ENCODE measurements at places on chromosomes 3 and 15.

- DNase-seq, result no peak
Measured at GRCh38 chr3:13214847-13215472, 141.7 kb upstream of the IQSEC1 start.

- no peak for DNase-seq
Measured at GRCh38 chr3:8975081-8976020, 12.1 kb upstream of the RAD18 start.

- no peak for DNase-seq
Measured at GRCh38 chr15:100338971-100339444, 2.8 kb downstream of the ADAMTS17 start.

- no peak for DNase-seq
Measured at GRCh38 chr3:26703519-26703918, 80.9 kb downstream of the LRRC3B start.

GRCh38 chr15:99029341-99030144 is 22.0 kb upstream of the PGPEP1L start:
- DNase-seq, result no peak

GRCh38 chr15:72797834-72798233 is 14.3 kb upstream of the ADPGK start:
- DNase-seq, result no peak

DNA sequence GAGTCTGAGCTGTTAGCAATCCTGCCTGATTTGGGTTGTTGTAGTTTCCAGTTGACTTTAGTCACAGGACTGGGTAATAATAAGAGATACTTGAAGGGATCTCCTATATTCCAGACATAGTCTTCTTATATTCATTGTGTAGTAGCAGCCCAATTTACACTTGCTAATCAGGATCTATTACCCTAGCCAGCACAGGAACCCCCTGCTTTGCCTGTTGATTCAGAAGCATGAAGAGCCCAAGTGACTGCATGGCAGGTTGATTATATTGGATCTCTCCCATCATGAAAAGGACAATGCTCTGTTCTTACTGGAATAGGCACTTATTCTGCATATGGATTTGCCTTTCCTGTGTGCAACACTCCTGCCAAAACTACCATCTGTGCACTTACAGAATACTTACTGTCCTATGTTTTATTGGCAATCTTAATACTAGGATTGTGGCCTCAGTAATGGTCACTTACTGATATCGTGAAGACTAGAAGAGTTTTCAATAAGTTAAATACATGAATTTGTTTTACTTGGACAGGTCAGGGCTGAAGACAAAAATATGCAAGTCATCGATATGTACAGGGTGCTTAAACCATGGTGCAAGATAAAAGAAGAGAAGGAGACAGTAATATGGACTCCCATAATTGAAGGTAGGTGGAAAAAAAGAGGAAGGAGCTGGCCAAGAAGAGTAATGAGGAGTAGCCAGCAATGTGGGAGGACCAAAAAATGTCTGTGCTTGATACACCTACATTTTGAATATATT is 304.1 kb downstream of the MCTP2 start:
- DNase-seq, result no peak

GRCh38 chr3:88408935-88409334 is 259.2 kb downstream of the C3orf38 start:
- no peak for DNase-seq

- DNase-seq, result no peak
Measured at GRCh38 chr3:113927556-113927955, 20.3 kb upstream of the ZDHHC23 start.

GRCh38 chr15:52361975-52362494 is 66.4 kb upstream of the MYO5C start:
- no peak for DNase-seq

GRCh38 chr15:85988741-85989140 is 90.9 kb upstream of the AGBL1 start:
- no peak for DNase-seq

GRCh38 chr15:94324117-94324826 is 92.9 kb downstream of the MCTP2 start:
- DNase-seq, result no peak

- DNase-seq, result no peak
Measured at GRCh38 chr3:67176396-67176795, 178.3 kb downstream of the KBTBD8 start.

DNA sequence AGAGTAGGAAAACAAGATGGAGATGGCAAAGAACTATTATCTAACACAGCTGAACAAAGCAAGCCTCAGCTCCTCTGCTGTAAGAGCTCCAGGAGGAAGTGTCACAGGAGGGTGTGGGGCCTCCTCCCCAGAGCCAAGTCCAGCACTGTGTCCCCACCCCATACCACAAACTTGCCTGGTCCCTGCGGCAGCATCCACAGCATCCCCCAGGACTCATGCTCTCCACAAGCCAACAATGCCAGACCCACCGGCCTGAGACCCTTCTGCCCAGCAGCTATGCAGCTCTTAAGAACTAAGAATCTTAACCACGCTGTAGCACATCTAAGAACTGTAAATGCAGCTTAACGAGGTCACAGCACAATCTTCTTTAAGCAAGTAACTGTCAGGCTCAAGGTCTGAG is 9.1 kb downstream of the RBM15B start:
- no peak for DNase-seq

- DNase-seq, result no peak
Measured at GRCh38 chr15:47265686-47266085, 451.6 kb upstream of the SEMA6D start.

GRCh38 chr3:192611411-192611810 is 115.9 kb downstream of the FGF12 start:
- DNase-seq, result no peak

- no peak for DNase-seq
Measured at GRCh38 chr15:31427411-31427810, 100.8 kb downstream of the KLF13 start.

DNA sequence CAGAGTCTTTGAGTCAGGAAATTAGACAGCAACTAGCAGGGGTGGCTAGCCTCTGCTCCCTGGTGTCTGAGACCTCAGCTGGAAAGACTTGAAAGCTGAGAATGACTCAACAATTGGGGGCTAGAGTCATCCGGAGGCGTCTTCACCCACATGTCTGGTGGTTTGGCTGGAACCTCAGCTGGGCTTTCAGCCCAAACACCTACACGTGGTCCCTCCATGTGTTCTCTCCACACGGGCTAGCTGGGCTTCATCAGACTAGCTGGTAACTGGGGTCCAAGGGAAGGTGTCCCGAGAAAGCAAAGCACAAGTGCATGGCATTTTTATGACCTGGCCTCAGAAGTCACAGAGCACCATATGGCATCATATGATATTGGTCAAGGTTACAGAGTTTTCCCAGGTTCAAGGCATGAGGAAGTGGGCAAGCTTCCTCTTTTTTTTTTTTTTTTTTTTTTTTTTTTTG is 19.9 kb upstream of the ABHD2 start:
- no peak for DNase-seq

- DNase-seq, result no peak
Measured at GRCh38 chr3:50405249-50405648, 45.9 kb upstream of the TMEM115 start.

DNA sequence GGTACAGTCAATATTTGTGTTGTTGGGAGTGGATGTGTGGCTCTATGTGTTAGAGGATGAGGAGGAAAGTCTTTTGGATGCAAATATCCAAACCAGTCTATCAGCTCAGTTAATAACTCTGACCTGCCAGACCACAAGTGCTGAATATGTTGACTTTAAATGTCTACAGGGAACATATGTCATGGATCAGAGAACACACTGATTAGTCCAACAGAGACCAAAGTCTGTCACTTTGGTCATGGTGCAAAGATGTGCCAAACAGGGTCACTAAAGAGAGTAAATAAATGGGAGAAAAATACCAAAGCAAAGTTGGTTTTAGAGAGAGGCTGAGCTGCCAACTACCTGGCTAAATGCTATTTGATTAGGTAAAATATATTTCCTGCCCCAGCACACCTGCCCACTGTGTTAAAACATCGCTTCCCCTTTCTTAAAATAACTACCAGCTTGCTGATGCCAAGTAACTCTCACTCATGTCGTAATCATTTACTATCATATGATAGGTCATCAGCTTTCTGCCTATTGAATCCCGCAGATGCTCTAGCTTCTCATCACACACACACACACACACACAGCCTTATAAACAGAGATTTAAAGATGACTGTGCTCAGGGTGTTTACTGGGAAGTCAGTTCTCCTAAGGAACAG is 173.3 kb downstream of the PDZRN3 start:
- no peak for DNase-seq

GRCh38 chr15:51803965-51804364 is 25.5 kb upstream of the TMOD3 start:
- no peak for DNase-seq

- no peak for DNase-seq
Measured at GRCh38 chr3:37924453-37924852, 62.8 kb downstream of the CTDSPL start.

DNA sequence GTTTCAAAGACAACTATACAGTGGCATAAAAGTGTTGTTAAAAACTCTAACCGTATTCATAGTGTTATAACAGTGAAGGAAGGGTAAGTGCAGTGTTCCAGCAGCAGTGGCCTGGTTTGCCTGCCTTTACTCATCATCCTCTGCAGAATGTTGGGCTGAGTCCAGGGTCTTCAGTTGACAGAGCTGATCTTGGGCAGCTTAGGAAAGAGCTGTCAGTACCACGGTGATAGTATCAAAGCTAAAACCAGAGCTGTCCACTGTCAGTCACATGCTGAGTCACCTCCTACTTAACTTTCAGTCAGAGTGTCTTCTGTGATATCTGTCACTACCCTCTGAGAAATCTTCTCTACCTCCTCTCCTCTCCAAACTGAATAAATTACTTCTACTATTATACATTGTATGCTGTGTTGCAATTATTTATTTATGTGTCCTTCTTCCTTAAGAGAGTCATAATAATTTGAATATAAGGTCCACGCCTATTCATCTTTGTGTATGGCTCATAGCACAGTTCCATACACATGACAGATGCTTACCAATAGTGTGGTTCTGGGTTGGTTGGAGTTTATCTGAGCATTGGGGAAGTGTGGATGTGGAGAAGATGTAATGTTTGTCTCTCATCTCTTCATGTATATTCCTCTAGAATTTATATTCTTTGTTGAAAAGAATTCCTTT is 242.1 kb downstream of the ZIC1 start:
- no peak for DNase-seq

DNA sequence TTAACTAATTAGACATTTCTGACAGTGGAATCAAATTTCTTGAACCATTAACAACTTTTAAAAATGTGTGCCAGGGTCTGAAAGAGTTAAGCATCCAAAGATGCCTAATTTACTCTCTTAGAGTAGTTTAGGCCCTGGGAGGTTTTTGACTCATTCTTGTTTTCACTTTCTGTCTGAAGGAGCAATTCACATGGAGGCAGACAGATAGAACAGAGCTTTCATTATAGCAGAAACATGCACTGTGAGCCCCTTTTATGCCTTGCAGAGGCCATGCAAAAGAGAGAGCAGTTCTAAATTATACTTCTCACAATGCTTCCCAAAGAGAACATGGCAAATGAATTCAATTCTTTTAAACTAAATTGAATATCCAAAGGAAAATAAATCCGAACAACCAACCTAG is 554.8 kb downstream of the MFSD1 start:
- DNase-seq, result no peak

- no peak for DNase-seq
Measured at GRCh38 chr3:187750006-187750512, 4.8 kb upstream of the BCL6 start.

DNA sequence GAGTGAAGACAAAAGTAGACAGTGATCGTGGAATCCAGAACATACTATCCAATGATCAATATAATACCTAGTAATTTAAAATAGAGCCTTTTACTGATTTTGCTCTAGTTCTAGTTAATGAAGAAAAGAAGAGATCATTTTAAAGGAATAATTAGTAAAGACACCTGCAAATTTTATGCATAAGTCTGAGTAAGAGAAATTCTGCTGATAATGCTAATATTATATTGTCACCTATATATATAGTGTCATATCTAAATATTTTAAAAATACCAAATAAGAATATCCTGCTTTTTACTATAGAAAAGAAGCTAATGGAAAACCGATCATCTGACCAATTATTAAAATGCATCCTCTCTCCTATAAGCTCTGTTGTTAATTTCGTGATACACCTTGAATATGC is 152.1 kb downstream of the CNTN4 start:
- DNase-seq, result no peak

DNA sequence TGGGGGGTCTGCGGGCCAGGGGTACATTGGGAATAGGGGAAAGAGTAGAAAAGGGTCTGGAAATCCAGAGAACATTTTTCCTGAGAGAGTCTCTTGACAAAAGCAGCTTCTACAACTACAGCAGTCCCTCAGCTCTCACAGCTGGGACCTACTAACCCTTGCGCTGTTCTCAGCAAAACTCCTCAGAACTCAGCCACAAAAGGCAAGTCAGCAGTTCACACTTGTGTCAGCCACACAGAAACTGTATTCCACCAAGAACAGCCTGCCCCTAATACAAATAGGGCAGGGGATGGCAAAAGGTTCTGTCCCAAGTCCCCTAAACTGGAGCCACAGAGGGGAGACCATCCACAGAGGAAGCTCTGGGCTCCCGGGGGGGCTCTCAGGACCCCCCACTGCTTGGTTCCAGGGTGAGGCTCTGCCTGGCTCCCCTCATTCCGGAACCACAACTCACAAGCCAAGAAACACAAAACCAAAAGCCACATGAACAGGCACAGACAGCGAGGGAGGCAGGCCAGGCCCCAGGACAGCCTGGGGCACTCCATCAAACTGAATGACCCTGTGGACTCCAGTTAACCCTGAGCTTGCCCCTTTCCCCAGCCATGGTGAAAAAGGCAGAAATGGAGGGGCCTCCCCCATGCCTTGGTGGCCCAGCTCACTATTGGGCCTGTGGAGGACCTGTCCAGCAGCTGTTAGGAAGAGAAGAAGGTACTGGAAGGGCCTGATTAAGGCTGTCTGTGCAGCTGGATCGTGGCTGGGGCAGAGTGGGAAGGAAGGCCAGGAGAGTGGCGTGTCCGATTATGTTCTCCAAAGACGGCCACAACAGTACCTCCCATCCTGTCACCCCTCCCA is 162.0 kb downstream of the CHSY1 start:
- no peak for DNase-seq

DNA sequence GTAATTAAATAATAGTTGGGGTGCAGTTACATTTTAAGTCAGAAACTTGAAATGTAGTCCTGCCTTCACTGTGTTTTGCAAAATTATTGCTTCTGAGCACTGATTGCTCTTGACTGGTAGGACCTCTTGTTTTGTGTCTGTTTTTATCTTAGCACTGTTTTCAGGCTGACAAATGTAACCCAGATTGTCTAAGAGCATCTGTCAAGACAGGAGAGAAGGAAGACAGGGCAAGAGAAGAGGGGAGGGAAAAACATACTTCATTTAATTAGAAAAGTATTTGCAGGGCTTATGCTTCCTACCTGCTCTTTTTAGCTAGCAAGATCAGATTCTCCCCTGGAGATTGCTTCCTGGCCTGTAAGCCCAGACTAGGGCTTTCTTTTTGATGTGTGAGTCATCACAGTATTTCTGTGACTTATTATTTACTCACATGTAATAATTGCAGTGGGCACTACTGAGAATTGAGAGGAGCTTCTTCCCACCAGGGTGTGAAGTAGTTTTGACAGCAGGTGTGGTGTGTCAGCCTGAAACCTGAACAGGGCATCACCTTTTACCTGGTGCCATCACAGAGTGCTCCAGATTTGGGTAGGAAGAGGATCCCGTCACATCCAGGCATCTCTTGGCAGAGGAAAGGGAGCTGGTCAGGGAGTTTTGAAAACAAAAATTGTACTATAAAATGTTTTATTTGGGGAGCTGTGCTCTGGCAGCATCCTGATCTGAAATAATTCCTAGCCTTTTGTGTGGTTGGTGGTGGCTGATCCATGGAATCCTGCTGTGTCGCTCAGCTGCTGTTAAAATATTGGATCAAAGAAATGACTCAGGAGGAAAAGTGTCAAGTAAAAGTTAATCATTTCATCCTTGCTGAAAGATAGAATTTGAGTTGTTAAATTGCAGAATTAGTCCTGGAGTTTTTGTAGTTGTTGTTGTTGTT is 98.2 kb downstream of the TMEM108 start:
- no peak for DNase-seq

GRCh38 chr3:128273109-128273840 is 120.0 kb downstream of the EEFSEC start:
- DNase-seq, result no peak
